ENCODE measurements at places on chromosomes 2 and 18.

DNA sequence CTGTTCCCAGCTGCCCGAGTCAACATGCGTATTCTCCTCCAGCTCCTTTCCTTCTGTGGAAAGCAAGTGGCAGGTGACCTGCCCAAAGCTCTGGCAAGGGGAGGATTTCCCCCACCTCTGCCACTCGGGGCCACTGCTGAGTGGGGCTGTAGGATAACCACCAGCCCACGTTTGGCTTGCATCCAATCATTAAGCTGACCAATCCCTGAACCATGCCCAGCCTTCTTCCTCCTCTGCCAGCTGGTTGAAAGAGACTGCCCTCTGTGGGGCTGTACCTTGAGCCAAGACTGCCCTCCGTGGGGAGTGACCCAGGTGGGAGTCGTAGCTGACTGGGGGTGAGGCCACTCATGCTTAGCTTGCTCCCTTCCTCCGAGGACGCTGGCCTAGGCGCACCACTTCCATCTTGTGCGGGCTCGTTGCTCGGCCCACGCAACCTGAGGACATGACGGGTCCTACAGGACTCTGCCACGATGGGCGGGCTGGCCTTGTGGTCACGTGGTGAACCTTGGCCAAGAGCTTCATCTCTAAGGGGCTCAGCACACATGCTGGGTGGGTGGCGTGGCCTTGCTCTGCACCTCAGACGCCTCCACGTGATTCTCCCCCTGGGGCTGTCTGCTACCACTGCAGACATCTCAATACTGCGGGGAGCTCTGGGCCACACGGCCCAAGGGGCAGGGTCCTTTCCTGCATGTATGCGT, 112.1 kb downstream of the NDUFA10 start:
- no peak for DNase-seq

GRCh38 chr18:179499-179898, 21.1 kb downstream of the USP14 start:
- DNase-seq = no peak

GRCh38 chr2:207296265-207296948, 130.7 kb upstream of the KLF7 start:
- DNase-seq = no peak

DNA sequence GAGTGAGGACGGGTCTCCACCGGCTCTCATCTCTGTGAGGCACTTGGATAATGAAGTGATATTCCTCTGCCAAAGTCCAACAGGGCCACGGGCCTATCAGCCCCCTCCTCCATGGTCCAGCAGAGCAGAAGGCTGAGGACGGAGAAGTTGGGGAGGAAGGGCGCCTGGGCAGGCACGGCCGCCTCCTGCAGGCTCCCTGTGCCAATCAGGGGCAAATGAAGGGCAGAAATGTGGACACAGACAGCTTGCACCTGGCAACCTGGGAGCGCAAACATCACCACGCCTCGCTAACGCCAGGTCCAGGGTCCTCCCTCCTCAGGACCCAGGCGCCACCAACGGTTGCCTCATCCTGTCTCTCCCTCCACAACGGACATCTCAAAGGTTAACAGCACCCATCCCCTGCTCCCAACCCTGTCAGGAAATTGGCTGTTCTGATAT, 24.3 kb downstream of the SMAD7 start:
- no peak for DNase-seq

DNA sequence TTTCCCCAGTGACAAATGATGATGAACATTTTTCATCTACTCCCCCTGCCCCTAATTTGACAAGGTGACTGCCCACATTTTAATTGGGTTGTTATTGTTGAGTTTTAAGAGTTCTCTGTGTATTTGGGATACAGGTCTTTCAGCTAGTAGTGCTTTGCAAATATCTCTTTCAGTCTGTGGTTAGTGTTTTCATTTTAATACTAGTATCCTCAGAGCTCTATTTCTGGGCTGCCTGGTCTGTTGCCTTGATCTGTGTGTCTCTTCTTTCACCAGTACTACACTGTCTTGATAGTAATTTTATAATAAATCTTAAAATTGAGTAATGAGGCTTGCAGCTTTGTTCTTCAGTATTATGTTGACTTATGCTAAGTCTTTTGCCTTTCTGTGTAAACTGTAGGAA, 19.7 kb downstream of the EIF5B start:
- no peak for DNase-seq

- no peak for DNase-seq
These were observed 139.3 kb upstream of the FBXO11 start for GRCh38 chr2:48045613-48046012.

DNA sequence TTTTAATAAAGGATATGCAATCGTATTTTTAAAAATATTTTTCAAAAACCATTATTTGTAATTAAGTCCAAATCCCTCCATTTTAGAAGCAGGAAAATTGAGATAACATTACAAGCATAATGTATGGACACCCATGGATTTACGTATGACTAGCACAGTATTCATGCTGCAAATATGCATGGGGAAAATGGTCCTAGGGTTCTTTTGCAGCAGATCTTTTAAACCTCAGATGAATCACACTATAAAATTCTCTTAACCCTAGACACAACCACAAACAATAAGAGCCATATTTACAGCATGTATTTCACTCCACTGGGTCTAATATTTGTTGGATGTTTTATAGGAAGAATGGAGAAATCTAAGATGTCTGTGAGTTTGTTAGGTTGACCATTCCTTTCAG, 453.4 kb downstream of the TGIF1 start:
- no peak for DNase-seq

- DNase-seq = no peak
These were observed 1343.9 kb downstream of the SUCLG1 start for GRCh38 chr2:83115155-83115554.

DNA sequence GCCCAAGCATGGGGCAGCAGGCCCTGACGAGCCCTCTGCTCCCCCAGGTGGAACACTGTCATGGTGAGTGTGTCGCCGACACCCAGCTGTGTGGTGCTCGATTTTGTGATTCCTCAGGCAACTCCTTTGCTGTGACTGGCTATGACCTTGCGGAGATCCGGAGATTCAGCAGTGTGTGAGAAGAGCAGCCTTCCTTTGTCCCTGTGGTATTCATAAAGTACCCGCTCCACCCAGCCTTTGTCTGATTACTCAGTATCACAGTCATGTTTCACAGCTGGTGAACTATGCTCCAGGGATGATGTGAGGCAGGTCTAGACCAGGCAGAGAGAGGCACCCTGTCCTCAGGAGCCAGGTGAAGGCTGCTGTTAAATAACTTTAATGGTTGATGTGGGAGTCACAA, 4.0 kb downstream of the WDR54 start:
- DNase-seq = peak; percentile 91

Measured in trophoblast cell (in vitro differentiated cells and primary cell).